Activated CD4-positive, alpha-beta T cell treated with anti-CD3 and anti-CD28 coated beads for 1 hour (primary cell): ENCODE measurements at places on chromosomes 7 and 10.

- DNase-seq, result peak; percentile 82
These were observed 3.2 kb downstream of the CDK6 start for GRCh38 chr7:92833024-92833765.

DNA sequence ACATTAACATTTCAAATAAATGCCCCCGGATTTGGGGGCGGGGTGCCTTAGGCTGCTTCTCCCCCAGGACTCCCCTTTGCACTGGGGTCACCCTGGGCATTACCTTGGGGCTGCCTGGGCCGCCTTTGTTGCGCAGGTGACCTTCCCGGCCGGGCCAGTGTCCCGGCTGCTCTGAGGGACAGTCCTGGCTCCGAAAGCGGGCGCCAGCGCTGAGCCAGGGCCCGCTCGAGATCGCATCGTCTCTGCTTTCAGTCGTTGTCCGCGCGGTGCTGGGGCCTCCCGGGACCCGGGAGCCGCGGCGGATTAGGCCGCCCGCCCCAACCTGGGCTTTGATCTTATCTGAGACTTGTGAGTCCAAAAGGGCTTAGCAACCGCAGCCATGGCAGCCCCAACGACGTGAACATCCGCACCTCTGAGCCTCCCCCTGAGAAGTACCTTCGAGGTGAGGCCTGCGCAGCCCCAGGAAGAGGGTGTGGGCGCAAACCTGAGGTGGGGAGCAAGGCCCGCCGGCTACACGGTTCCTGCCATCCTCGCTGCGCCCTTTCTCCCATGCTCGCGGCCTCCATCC lies 14.8 kb upstream of the WAPL start:
- DNase-seq, result peak; percentile 35

DNA sequence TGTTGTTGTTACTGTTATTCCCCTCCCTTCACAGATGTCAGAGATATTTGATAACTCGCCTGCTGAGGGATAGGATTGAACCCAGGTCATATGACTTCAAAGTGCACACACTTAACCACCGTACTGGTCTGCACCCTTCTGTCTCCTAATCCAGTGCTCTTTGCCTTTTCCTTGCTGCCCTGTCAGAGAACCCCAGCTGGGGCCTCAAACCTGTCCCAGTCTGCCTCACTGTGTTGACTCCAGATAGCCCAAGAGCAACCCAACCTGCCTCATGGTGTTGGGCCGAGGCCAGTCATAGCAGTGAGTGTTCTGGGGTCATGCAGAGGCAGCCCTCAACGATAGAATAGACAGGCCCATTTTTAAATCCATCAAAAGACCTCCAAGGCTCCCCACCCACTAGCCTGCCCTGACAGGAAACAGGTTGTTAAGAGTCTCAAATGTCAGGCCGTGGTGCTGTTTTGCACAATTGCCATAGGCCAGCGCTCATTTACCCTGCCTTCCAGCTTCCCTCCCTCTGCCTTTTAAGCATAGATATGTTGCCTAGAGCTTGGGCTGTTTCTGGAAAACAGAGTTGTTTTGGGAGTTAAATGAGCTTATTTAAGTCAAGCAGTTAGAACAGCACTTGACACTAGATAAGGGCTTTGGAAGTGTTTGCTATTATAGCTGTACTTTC lies 37.0 kb upstream of the PDCD4 start:
- no peak for DNase-seq

DNA sequence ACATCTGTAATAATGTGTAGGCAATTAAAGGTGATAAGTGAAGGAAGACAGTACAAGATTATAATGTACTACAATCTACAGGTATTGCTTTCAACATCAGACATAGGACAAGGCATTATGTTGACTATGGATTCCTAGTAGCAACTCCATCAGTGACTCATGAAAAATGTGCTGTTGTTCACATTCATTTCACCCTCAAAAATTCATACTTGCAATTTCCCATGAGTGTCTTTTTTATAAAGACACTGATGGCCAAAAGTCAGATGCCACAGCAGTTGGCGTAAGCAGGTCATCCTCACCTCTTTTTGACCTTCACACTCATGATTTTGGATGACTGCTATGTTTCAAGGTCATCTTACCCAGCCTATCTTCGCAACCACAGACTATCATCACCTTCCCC lies 100.0 kb upstream of the AMPH start:
- no peak for DNase-seq

DNA sequence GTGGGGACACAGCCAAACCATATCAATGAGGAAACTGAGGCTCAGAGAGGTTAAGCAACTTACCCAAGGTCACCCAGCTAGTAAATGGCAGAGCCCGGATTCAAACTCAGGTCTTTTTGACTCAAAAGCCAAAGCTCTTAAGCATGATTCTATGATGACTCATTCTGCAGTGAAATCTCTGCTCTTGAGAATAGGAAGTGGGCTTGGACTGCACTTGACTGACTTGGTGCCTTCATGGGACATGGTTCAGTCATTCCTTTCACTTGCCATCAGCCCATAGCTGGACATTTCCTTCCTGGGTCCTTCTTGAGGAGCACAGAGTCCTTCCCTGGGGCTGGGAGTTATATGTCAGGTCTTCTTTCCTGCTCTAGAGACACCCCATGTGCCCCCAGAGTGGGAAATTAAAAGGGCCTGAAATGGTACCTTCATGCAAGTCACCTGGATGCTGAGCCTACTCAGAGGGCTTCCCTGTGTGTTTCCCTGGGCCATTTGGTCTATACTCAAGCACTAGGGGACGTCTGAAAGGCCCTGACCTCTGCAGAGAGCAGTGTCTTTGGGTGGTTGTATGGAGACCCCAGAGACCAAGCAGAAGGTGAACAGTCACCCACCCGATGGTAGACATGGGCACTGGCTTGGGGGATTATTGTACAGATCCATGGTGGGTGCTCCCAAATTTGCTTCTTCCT lies 62.4 kb upstream of the SDK1 start:
- DNase-seq, result no peak
